ENCODE measurements at places on chromosomes 1 and 21.

DNA sequence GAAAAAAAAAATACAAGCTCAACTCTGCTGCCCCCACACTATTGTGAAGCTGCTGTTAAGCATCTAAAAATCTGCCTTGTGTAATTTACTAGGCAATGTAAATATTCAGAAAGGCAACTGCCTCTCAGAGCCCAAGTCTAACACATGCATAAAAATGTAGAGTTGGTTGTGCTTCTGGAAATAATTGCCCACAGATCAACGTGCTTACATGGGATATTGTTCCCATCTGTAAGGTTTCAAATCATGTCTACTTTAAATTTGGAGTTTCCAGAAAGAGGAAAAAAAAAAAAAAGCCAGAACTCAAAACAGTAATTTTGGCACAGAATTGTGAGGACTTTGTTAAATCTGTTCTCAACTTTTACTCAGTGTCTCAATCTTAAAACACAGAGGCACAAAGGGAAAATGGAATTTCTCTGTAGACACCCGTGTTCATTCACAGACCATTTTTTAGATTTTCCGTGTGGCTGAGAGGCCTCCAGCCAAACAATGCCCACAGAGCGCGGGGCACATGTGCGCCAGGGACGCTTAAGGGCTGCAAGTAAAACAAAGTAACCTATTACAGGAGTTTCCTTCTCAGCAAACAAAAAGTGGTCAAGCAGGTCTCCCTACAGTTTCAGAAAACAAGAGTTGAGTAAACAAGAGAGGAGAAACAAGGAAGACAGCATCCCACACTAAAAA is 115.5 kb downstream of the RERE start:
- no peak for DNase-seq

DNA sequence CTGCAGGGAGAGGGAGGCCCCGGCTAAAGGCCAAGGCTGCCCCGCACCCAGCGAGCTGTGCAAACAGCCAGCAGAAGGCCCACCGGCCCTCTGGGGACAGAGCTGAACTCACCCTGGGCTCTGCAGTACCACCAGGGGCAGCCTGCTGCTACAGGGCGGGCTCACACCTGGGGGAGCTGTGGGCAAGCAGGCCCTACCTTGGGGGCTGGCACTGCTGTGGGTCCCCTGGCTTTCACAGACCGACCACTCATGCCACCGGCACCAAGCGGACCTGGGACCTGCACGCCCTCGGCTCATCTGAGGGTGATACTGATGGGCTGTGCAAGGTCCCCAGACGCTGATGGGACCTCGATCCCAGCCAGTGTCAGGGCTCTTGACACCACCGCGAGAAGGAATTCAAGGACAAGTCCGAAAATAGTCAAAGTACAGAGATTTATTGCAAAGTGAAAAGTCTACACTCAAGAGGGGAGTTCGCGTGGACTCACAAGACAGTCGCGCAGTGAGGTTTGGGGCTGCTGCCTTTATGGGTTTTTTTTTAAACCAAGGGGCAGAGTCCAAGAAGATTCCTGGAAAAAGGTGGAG is 61.0 kb upstream of the ADARB1 start:
- no peak for DNase-seq

DNA sequence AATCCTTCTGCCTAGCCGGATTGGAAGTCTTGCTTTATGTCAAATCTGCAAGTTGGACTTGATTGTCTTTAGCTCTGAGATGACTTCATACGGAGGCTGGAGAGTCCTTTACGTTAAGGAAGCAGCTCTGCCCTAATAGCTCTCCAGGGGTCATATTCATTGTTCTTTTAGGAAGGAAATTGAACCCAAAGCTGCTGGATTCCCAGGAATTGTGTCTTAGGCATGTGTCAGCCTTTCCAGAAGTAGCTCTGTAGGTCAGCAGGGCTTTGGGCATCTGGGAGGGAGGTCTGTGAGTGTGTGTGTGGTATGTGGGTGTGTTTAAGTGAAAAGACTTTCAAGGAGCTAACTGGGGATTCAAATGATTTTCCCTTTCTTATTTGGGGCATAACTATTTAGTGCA is 82.4 kb downstream of the ABCA4 start:
- DNase-seq = no peak

DNA sequence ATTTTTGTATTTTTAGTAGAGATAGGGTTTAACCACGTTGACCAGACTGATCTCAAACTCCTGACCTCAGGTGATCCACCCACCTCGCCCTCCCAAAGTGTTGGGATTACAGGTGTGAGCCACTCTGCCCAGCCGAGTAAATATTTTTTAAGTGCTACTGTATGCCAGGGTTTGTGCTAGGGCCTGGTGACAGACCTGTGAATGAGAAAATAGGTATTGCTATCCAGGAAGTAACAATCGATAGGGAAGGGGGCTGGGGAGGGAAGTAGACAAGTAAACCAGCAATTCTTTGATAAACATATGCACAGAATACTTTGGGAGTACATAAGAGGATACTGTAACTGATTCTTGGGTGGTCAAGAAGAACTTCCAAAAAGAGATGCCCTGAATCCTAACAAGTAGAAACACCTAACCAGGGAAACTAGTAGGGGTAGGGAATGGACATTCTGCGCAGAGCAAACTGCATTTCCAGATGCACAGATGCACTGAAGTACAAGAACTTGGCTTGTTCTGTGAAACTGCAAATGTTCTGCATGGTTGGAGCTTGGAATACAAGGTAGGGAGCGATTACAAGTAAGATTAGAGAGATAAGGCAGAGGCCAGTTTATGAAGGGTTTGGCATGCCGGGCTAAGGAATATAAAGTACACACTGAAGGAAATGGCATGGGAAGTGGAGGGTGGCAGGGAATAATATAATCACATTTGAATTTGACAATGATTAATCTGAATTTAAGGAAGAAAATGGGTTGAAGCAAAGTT is 19.0 kb upstream of the DOCK7 start:
- DNase-seq = no peak

- peak; percentile 94 for DNase-seq
These were observed 10.8 kb upstream of the FAAP20 start for GRCh38 chr1:2205191-2205952.

DNA sequence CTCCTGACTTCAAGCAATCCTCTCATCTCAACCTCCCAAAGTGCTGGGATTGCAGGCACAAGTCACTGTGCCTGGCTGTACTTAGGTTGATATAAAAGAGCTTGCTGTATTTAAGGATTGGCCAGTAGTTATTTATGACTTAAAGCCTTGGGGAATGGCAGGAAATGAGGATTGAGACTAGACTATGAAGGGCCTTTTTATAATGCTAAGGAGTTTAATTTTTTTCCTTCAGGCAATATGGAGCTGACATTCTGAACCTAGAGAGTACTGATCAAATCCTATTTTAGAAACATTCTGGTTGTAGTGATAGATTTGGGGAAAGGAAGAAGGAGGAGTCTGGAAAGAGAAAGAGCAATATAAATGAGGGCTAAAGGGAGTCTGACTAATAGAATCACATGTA is 44.7 kb downstream of the MSH4 start:
- no peak for DNase-seq

DNA sequence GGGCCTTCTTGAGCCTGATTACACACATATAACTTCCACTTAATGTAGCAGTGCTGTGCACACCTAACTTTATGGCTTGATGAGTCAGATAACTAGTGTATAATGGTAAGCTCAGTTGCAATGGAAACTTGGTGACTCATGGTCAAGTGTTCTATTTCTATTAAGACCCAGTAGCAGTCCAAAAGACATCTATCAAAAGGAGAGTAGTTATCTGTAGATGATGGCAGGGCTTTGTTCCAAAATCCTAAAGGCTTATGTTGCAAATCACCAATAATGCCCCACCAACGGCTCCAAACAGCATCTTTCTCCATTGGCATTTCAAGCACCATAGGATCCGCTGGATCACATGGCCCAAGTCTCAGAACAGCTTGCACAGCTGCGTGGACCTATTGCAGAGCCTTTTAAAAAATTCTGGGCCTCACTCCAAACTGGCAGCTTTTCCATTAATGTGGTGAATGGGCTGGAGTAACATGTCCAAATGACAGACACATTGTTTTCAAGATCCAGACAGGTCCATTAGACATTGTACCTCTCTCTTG is 566.8 kb upstream of the USP24 start:
- DNase-seq = no peak

GRCh38 chr1:63590166-63590560 is 3.0 kb upstream of the PGM1 start:
- no peak for DNase-seq

DNA sequence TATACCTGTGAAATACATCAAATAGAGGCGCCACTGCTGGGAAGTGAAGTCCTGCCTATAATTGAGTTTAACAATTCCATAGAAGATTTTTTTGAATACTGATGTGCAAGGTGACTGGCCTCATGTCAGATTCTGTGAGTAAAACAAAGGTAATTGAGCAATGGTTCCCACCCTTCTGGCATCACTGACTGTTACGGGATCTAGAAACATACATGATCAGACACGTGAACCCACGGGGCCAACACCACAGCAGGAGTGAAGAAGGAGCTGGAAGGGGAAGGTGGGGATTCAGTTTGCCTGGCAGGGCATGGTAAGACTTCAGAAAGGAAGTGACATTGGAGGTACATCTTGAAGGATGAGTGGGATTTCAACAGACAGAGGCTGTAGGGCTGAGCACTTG is 270.2 kb downstream of the DISC1 start:
- DNase-seq = no peak

DNA sequence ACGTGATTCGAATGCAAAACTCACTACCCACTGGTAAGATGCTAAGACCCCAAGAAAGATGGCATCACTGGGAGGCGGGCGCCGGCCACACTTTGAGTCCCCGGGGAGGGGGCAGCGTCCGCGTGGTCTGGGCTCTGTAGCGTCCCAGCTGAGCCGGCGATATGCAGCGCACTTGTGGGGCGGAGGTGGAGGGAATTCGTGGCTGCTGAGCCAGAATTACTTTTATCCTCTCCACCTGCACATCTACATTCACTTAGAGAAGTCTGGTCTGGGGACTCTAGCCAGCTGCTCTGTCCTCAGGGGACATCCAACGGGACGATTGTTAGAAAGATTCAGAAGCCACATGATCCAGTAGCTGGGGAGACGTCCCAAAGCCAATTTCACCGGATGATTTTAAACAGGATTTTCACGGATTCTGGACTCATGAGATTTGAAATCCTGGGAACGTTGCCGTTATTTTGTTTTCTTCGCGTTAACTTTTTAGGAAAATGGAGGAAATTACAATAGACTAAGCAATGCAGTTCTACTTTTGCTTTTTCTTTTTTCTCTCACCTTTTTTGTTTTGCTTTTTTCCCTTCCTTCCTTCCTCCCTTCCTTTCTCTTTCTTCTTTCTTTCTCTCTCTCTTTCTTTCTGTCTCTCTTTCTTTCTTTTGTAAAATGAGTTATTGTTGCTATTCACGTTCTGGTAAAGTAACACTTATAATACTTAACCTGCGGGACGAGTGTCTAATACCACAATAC is 1.3 kb downstream of the JAM2 start:
- DNase-seq = peak; percentile 67

DNA sequence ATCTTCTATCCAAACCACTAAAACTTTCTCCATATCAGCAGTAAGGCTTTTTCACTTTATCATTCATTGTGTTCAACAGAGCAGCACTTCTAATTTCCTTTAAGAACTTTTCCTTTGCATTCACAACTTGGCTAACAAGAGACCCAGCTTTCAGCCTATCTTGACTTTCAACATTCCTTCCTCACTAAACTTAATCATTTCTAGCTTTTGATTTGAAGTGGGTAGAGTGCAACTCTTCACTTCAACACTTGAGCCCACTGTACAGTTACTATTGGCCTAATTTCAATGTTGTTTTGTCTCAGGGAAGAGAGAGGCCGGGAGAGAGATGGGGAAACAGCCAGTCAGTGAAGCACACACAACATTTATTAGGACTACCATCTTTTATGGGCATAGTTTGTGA is 2.0 kb downstream of the UBE2G2 start:
- DNase-seq = no peak

GRCh38 chr1:203486618-203487370 is 7.2 kb upstream of the OPTC start:
- no peak for DNase-seq

- DNase-seq = no peak
These were observed 37.5 kb upstream of the NLRP3 start for GRCh38 chr1:247378334-247379073.

- DNase-seq = no peak
These were observed 49.4 kb downstream of the KIF21B start for GRCh38 chr1:200973937-200974657.

DNA sequence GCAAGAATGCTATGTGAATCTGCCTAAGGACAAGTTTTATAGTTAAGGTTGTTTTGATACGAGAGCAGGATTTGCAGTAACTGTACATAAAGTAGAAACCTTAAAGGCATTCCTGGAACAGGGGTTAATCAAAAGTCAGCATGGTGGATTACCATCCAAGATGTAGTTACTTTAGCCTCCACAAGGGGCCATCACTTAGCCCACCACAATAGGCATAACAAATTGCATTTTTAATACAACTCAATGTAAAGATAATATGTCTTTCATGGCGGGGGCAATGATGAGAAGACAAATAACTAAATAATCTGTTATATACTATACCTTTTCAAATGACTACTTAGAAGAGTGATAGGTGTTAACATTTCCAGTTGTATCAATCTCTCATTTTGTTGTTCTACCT is 611.2 kb upstream of the ADGRL4 start:
- DNase-seq = no peak

- DNase-seq = no peak
These were observed 36.1 kb downstream of the DDX20 start for GRCh38 chr1:111791776-111792175.

- no peak for DNase-seq
These were observed 3.6 kb downstream of the DDAH1 start for GRCh38 chr1:85461216-85461918.

DNA sequence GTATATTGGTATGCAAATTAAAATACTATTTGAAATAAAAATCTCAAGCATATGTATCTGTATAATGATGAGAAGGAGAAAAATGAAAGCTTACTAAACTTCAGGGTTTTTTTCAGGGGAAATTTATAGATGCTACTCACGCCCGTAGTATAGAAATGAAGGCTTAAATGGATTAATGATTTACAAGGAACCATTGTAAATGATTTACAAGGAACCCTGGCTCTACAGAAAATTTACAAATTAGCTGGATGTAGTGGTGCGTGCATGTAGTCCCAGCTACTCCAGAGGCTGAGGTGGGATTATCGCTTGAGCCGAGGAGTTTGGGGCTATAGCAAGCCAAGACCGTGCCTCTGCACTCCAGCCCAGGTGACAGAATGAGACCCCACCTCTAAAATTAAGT is 150.5 kb downstream of the PCBP3 start:
- no peak for DNase-seq

- DNase-seq = no peak
These were observed 81.3 kb downstream of the SASS6 start for GRCh38 chr1:100051401-100051800.

DNA sequence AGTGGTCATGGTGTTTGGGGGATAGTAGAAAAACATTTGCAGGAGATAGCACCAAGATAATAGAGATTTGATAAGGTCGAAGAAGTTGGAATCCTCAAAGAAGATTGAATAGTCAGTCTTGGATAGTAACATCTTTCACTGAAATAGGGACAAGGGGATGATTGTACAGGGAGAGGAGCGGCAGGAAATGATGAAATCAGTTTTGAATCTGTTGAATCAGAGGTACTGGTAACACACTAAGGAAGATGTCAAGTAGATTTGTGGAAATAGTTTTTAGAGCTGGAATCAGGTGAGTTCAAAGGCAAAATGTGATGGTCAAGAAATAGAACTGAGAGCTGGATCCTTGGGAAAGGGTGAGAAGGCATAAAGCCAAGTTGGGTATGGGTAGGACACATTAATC is 26.5 kb downstream of the CAP1 start:
- DNase-seq = no peak
